ENCODE measurements at places on chromosomes 6 and 20.

DNA sequence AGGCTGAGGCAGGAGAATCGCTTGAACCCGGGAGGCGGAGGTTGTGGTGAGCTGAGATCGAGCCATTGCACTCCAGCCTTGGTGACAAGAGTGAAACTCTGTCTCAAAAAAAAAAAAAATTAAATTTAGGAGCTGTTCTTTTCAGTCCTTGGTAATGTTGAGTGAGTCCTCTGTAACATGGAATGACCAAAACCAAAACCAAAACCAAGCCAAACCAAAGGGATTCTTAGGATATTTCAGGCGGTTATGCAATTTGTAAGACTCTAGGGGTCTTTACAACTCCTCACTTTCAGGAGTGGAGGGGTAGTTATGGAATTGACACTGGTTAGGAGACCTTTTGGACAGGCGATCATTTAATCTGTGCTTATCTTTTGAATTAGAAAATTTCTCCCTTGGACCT, 15.8 kb downstream of the TIAM2 start:
- no peak for DNase-seq

DNA sequence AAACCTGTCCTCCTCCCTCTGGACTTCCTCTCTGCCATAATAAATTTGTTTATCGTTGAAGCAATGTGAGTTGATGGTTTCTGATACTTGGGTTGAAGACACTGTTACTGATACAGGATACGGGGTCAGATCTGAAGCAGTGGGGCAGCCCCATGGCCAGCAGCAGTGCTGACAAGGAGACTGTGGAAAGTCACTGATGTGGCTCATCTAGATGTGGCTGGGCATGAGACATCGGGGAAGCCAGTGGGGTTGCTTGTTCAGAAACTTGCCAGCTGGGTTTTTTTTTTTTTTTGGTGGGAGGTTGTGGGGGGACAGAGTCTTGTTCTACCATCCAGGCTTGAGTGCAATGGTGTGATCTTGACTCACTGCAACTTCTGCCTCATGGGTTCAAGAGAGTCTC, 2.6 kb upstream of the BPI start:
- DNase-seq = no peak

- no peak for DNase-seq
These were observed 47.6 kb downstream of the KIZ start for GRCh38 chr20:21173485-21173884.

- no peak for DNase-seq
These were observed 42.0 kb upstream of the PXDC1 start for GRCh38 chr6:3793545-3793944.

DNA sequence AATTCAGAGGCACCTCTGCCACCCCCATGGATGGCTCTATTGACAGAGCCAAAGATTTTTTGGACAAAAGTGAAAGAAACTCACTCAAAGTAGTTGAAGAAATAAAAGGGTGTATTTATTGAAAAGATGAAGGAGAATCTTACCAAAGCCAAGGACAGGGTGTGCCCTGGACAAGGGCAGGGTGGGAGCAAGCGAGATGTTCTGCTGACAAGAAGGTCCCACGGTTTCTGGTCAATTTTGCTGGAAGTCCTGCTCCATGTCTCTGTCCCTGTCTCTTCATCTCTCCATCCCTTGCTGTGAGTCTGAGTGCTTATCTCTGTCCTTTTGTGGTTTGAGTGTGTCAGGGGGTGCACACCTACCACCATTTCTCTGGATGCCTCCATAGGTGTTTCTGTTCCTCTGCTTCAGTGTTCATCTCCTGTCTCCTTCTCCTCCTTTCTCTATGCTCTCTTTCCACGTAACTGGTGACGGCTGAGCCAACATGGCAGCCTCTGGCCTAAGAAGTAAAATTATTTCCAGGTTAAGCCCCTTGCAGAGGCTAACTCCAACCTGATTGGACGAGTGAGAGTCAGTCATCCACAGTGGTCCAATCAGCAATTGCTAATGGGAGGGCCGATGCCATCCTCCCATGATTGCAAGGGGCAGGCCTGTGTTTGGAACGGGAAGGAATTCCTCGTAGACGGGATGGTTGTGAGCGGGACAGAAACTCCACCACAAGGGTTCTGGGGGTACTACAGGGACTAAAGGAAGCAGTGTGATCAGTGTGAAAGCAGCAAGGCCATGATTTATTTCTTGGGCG, 502.1 kb upstream of the CDH4 start:
- no peak for DNase-seq

DNA sequence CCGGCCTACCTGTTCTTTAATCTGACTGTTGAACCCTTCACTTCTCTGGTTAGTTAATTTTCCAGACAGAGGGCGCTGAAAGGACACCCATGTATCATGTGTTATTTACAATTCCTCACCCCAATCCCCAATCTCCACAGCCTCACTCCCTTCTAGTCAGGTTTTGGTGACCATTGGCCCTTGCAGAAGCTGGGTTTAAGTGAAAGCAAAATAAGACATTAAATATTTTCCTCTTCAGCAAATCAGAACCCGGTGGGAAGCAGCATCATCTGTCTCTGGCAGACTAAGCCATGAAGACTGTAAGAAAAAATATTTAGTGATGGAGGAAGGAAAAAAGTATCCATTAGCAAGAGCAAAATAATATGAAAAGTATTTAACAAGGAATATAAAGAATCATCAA, 9.4 kb upstream of the HLA-DQA1 start:
- no peak for DNase-seq

GRCh38 chr6:40573221-40573620, 13.9 kb downstream of the LRFN2 start:
- DNase-seq = no peak

DNA sequence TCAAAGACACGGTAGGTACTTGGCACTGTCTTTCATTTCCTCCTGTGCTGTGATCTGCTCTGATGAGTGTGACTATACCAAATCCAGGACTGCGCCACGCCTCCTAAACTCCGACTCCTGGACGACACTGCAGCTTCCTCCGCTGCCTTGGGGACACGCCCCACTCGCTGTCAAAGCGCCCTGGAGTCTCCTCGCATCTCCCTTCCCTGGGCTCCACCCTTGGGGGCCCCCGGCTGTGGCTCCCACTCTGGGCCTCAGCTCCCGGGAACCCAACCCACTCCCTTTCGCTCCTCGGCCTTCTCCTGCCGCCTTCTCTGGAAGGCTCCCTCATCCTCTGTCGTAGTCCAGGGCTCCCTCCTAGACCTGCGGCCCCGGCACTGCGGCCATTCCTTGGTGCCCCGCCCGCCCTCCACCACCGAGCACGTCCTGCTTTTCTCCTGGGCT, 61.2 kb downstream of the RSPH3 start:
- no peak for DNase-seq

GRCh38 chr6:97705568-97705967, 422.6 kb upstream of the MMS22L start:
- no peak for DNase-seq

- no peak for DNase-seq
These were observed 145.4 kb downstream of the RPS12 start for GRCh38 chr6:132959639-132960326.

- DNase-seq = no peak
These were observed 6.4 kb upstream of the MICAL1 start for GRCh38 chr6:109461733-109462526.

- DNase-seq = no peak
These were observed 76.5 kb downstream of the SPTLC3 start for GRCh38 chr20:13085275-13085674.

GRCh38 chr6:31614684-31615578, at the start of gene AIF1:
Gene AIF1, plus strand, starts transcription at chr6:31615234. Its CDS starts 96 bp downstream, at chr6:31615330.
- no peak for DNase-seq

GRCh38 chr20:44208770-44209169, 1.8 kb downstream of the OSER1 start:
- DNase-seq = no peak

GRCh38 chr6:130365166-130366106, at the start of gene TMEM200A:
Gene TMEM200A, plus strand, starts transcription at chr6:130366017. Its CDS starts 74,406 bp downstream, at chr6:130440423.
- peak; percentile 79 for DNase-seq

GRCh38 chr20:19932170-19932667, 84.9 kb upstream of the NAA20 start:
- DNase-seq = no peak

- no peak for DNase-seq
These were observed 247.0 kb upstream of the ECI2 start for GRCh38 chr6:4382362-4382853.
